ENCODE measurements at places on chromosomes 2 and 18.

GRCh38 chr18:21391074-21391673 lies 149.1 kb downstream of the GREB1L start:
- H3K27ac ChIP-seq = no peak overlapping the region
- no peak overlapping the region for H3K4me3 ChIP-seq
- DNase-seq = no peak
- peaks cover 3% of the 10 kb centered on the region for H3K27me3 ChIP-seq
- H3K36me3 ChIP-seq = no peaks in the 10 kb centered on the region

GRCh38 chr2:177689623-177690022 lies 297.1 kb downstream of the AGPS start:
- no peaks in the 10 kb centered on the region for H3K4me1 ChIP-seq
- H3K4me3 ChIP-seq = no peak overlapping the region
- H3K36me3 ChIP-seq = no peaks in the 10 kb centered on the region
- no peak for DNase-seq

DNA sequence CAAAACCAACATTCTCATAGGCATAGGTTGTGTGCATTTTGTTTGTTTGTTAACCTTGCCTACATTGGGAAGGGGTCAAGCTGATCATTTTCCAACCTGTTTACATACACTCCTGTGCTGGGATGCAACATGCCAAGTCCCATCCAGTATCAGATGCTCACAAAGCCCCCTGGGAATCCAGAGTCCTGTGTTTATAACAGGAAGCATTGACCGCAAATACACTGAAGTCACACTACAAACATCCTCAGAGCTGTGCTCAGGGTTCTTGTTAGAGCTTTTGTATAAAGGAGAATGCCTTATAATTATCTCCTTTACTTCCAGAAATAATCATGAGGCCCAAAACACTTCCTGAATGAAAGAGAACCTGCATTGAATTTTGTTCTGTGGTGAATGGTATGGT lies 488.7 kb upstream of the TCF4 start:
- no peaks in the 10 kb centered on the region for H3K36me3 ChIP-seq
- H3K27ac ChIP-seq = no peak overlapping the region
- no peaks in the 10 kb centered on the region for H3K4me1 ChIP-seq
- DNase-seq = no peak
- peaks cover 2% of the 10 kb centered on the region for H3K27me3 ChIP-seq

GRCh38 chr2:236997069-236997715 lies 88.5 kb upstream of the COPS8 start:
- DNase-seq = no peak
- no peaks in the 10 kb centered on the region for H3K36me3 ChIP-seq
- no peak overlapping the region for H3K27ac ChIP-seq
- H3K27me3 ChIP-seq = peaks cover 4% of the 10 kb centered on the region

DNA sequence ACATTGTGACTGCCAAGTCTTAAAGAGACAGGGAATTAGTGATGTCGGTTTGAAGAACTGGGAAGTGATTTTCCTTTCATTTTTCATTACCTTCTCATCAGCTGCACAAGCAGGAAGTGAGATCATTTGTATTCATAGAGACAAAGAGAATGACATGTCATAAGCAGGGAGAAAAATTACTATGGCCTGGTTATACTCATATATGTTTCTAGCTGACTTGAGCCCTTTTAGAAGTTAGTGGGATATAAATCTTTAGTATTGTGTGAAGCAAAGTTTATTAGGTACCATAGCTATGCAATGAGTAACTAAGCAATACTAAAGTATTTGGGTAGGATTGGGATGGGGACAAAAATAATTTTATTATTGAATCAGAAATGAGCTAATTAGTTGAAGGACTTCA lies 284.1 kb downstream of the PID1 start:
- no peaks in the 10 kb centered on the region for H3K4me1 ChIP-seq
- no peaks in the 10 kb centered on the region for H3K36me3 ChIP-seq
- peaks cover 1% of the 10 kb centered on the region for H3K27me3 ChIP-seq
- no peak overlapping the region for H3K4me3 ChIP-seq

- H3K27ac ChIP-seq = peak overlapping the region; percentile 76
- no peak for DNase-seq
- peak overlapping the region; percentile 79 for H3K4me3 ChIP-seq
- peaks cover 8% of the 10 kb centered on the region for H3K27me3 ChIP-seq
- H3K4me1 ChIP-seq = peaks cover 26% of the 10 kb centered on the region
Measured at GRCh38 chr2:27085673-27086089, 891 bp upstream of the KHK start.

GRCh38 chr2:27370816-27371620 lies 602 bp downstream of the SNX17 start:
- peak; percentile 45 for DNase-seq
- peak overlapping the region; percentile 96 for H3K27ac ChIP-seq
- peaks cover 4% of the 10 kb centered on the region for H3K27me3 ChIP-seq

DNA sequence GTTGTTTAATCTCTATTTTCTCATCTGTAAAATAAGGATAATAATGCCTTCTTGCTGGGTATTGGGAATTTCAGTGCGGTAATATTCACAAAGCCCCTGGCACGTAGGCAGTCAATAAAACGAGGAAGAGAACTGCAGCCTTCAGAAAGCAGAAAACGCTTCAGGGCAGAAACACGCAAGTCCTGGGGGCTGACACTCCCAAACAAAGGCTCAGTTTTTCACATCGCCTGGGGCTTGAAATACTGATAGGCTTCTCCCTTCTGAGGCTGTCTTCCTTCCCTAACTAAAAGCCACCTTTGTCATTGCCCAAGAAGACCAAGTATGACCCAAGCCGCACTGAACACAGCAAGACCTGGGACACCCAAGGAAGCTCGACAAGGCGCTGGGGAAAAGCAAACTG lies 32.4 kb downstream of the TMEM177 start:
- no peaks in the 10 kb centered on the region for H3K27me3 ChIP-seq
- H3K36me3 ChIP-seq = no peaks in the 10 kb centered on the region
- no peak overlapping the region for H3K27ac ChIP-seq
- no peaks in the 10 kb centered on the region for H3K4me1 ChIP-seq

DNA sequence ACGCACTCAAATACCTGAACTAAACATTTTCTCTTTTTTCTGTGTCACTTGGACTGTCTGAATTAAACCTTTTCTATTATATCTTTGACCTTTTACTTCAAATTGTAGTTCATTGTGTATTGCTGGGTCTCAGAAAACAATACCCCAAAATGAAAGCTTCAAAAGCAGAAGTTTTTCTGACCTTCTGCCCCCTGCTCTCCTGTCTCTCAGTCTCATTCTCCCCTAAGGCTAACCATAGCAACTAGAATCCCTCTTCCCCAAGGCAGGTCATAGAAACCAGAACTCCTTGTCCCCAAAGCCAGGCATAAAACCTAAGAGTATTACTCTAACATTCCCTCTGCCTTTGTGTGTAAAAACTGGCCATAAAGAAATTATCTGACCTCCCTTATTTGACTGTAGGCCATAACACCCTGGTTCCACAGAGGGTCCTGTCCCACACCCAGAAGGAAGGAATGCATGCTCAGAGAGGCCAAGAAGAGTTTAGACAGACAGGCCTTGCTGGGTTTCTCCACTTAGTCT lies 93.5 kb upstream of the B3GNT2 start:
- H3K36me3 ChIP-seq = no peaks in the 10 kb centered on the region
- DNase-seq = no peak
- no peak overlapping the region for H3K4me3 ChIP-seq
- H3K4me1 ChIP-seq = peaks cover 2% of the 10 kb centered on the region
- H3K27me3 ChIP-seq = no peaks in the 10 kb centered on the region

DNA sequence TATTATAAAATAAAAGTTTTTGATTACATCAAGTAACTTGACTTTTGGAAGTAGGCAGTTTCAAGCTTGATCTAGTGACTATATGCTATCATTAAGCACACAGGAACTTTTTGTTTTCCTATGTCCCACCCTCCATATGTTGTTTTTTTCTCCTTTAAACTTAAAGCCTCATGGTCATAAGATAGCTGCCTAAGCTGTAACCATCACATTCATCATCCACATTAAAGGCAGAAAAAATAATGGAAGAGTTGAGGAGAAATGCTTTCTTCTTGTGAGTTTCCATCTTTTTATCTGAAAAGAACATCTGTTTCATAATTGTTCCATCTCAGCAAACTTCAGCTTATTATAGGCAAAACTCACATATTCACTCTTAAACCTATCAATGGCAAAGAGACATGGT lies 630.4 kb downstream of the STK39 start:
- no peaks in the 10 kb centered on the region for H3K4me1 ChIP-seq
- DNase-seq = no peak
- no peak overlapping the region for H3K4me3 ChIP-seq
- H3K36me3 ChIP-seq = no peaks in the 10 kb centered on the region
- no peaks in the 10 kb centered on the region for H3K27me3 ChIP-seq

GRCh38 chr18:70037431-70038061 lies 89.9 kb upstream of the CD226 start:
- DNase-seq = no peak
- H3K27ac ChIP-seq = no peak overlapping the region
- peaks cover 5% of the 10 kb centered on the region for H3K27me3 ChIP-seq
- H3K4me3 ChIP-seq = no peak overlapping the region
- no peaks in the 10 kb centered on the region for H3K4me1 ChIP-seq

GRCh38 chr2:10863837-10864236 lies 47.9 kb upstream of the KCNF1 start:
- H3K27ac ChIP-seq = peak overlapping the region; percentile 90
- H3K27me3 ChIP-seq = peaks cover 7% of the 10 kb centered on the region
- H3K36me3 ChIP-seq = no peaks in the 10 kb centered on the region
- peaks cover 46% of the 10 kb centered on the region for H3K4me1 ChIP-seq

DNA sequence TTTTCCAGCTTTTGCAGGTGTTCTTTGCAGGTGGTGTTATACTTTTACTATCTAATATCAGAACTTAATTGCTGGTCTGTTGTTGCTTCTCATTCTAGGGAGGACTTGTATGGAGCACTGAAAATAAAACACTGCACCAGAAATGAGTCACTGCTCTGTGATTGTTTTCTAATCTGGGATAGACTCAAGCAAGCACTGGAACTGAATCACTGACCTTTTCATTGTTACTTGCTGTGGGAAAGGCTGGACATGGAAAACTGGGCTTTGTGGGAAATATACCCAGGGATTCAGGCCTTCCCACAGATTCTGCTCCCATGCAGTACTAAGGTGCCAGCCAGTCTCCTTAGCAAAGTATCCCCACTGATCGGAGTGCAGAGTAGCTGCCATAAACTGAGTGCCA lies 470.0 kb upstream of the GCFC2 start:
- no peak overlapping the region for H3K4me3 ChIP-seq
- H3K4me1 ChIP-seq = no peaks in the 10 kb centered on the region
- no peak for DNase-seq
- peaks cover 4% of the 10 kb centered on the region for H3K36me3 ChIP-seq
- no peaks in the 10 kb centered on the region for H3K27me3 ChIP-seq

GRCh38 chr2:25844089-25844488 lies 34.2 kb downstream of the ASXL2 start:
- H3K4me1 ChIP-seq = peaks cover 5% of the 10 kb centered on the region
- DNase-seq = no peak
- H3K27me3 ChIP-seq = no peaks in the 10 kb centered on the region
- H3K36me3 ChIP-seq = peaks cover 13% of the 10 kb centered on the region
- H3K27ac ChIP-seq = no peak overlapping the region

DNA sequence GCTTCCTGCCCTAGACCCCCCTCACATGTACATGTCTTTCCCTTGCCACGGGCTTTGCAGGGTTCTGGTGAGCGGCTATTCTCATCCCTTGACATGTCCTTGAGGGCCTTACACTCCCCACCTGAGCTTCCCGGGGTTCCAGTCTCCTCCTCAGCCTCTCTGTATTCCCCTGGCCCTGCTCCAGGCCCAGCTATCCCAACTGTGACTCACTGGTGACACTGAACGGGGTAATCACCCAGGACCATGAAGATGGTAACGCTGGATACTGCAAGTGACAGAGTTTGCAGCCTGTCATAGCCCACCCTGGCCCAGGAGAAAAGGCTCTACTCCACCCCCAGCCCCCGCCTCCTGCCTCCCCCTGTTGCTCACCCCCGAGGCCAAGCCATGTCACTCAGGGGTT lies 27.3 kb downstream of the KIF3C start:
- no peak overlapping the region for H3K27ac ChIP-seq
- H3K27me3 ChIP-seq = no peaks in the 10 kb centered on the region
- DNase-seq = no peak
- H3K4me1 ChIP-seq = peaks cover 3% of the 10 kb centered on the region
- H3K4me3 ChIP-seq = no peak overlapping the region

DNA sequence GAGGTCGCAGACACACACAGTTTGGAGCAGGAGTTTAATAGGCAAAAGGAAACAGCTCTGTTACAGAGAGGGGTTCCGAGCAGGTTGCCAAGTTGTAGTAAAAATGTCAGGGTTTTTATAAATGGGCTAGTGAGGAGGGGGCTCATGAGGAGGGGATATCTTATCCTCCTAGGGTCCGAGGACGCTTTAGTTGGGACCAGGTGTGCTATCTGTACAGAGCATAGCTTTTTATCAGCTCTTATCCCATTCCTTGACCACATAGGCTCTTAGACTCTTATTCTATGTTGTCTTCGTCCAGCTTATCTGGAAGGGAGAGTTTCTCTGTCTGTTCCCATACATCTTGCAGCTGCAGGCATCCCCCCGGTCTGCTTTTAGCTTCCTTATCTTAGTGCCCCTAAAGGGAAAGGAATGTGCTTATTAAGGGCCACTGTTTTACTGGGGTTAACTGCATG lies 44.7 kb downstream of the PDK1 start:
- peaks cover 53% of the 10 kb centered on the region for H3K36me3 ChIP-seq
- H3K27ac ChIP-seq = no peak overlapping the region
- no peak for DNase-seq
- no peaks in the 10 kb centered on the region for H3K27me3 ChIP-seq
- no peak overlapping the region for H3K4me3 ChIP-seq
- no peaks in the 10 kb centered on the region for H3K4me1 ChIP-seq

DNA sequence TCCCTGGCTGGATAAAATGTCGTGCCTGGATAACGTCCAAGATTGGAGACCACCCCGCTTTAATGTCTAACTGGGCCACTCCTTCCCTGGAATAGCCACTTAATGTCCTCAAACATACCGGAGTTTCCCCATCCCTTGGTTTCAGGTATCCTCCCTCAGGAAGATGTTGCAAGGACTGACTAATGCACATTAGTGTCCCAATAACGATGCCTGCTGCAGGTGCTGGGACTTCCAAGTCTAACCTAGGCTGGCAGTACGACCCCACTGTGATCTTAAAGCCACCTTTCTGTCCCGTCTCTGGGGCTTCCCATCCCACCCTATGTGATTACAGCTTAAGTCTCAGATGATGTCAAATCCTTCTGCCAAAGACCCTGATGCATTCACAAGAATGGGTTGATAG lies 1.1 kb upstream of the ATP6V1C2 start:
- peaks cover 24% of the 10 kb centered on the region for H3K27me3 ChIP-seq
- H3K27ac ChIP-seq = no peak overlapping the region
- H3K36me3 ChIP-seq = no peaks in the 10 kb centered on the region
- no peaks in the 10 kb centered on the region for H3K4me1 ChIP-seq
- no peak for DNase-seq
- H3K4me3 ChIP-seq = peak overlapping the region; percentile 33

DNA sequence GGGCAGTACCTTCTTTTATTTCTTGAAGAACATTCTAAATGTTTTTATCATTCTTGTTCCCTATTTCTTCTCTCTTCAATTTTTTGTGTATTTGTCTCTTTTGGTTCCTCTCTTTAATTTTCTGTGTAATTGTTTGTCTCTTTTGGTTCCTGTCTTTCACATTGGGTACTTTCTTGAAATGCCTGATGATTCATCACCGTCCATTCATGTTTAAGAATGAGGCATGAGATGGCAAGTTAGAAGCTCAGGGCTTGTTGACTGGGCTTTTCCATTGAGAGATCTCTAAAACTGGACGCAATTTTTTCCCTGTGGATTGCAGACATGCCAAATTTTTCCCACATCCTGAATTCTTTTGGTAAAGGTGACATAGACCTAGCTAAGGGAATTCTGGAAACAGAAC lies 33.7 kb upstream of the IL1R2 start:
- no peak for DNase-seq
- no peak overlapping the region for H3K27ac ChIP-seq
- H3K27me3 ChIP-seq = peaks cover 10% of the 10 kb centered on the region
- peaks cover 6% of the 10 kb centered on the region for H3K4me1 ChIP-seq
- no peak overlapping the region for H3K4me3 ChIP-seq

GRCh38 chr2:29839306-29839705 lies 82.1 kb downstream of the ALK start:
- H3K4me3 ChIP-seq = no peak overlapping the region
- peaks cover 7% of the 10 kb centered on the region for H3K27me3 ChIP-seq
- DNase-seq = no peak

All from immature natural killer cell (primary cell).